ENCODE measurements at places on chromosomes 2 and 18.

GRCh38 chr2:178469219-178469849 lies 9.1 kb downstream of the FKBP7 start:
- no peak for DNase-seq

- DNase-seq: no peak
Measured at GRCh38 chr2:79630060-79630459, 117.2 kb downstream of the CTNNA2 start.

DNA sequence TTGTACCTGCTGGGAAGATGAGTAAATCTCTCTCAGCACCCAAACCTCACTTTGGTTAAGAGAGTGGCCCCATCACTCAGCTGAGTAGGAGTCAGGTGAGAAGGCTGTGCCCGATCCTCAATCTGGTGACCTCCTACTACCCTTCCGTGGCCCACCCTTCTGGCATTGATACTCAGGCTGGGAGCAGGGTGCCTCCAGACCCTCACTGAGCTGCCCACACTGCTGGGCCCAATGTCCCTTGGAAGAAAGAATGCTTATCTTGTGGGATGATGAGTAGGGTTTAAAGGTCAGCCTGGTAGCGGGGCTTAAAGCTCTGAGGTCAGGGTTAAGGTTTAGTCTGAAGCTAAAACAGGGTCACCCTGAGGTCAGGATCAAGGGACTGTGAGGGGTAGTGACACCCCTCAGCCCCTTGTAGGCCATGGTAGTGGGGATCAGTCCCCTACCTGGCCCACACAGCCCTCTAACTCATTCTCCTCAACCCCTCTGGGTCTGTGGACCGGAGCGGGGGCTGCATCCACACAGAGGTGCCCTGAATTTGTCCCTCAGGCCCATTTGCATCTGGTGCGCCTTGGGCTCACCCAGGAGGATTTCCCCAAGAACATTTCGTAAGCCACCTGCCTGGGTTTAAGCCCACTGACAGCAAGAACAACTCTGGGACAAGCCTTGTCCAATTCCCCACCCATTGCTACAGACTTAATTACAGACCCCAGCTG lies 123.8 kb downstream of the CYP26B1 start:
- no peak for DNase-seq

DNA sequence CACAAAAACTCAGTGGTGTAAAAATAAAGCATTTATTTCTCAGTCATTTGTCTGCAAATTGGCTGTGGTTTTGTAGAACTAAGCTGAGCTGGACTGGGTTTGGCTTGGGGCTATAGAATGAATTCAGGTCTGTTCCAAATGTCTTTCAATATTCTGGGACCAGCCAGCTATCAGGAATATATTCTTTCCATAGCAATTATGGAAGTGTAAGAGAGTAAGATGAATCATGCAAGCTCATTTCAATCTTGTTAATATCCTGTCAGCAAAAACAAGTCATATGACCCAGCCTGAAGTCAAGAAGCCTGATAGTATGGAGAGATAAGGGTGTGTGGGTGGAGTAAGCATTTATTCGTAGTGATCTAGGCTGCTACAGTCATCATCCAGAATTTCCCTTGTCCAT lies 481.0 kb upstream of the CDH2 start:
- DNase-seq: no peak

GRCh38 chr2:43155851-43156411 lies 70.5 kb downstream of the ZFP36L2 start:
- DNase-seq: no peak

- no peak for DNase-seq
Measured at GRCh38 chr2:189291460-189291859, 111.9 kb upstream of the COL5A2 start.

- no peak for DNase-seq
Measured at GRCh38 chr18:45324495-45325113, 290.7 kb upstream of the SLC14A2 start.

DNA sequence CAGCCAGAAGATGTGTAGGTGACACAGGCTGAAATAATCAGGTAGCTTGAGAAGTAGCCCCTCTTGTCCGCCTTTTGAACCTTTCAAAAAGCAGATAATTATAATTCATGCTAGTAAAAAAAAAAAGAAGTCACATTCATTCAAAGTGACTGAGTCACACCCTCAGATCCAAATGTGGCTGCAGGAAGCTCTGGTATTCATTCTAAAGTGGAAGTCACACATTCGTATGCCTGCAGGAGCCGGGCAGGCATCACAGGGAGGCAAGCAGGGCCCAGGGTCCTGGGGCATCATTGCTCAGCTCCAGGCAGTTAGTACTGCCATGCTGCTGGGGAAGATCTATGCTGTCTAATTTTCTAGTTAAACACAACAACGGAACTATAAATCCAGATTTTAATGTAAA lies 21.7 kb upstream of the RAB11FIP5 start:
- DNase-seq: no peak

Measured in germinal center (tissue), 1 donor.